ENCODE measurements at places on chromosomes 12 and 14. TPM values are rescaled to one million over a fixed set of nuclear protein-coding genes. Genes with fewer than 3 reads are reported as not detected.

DNA sequence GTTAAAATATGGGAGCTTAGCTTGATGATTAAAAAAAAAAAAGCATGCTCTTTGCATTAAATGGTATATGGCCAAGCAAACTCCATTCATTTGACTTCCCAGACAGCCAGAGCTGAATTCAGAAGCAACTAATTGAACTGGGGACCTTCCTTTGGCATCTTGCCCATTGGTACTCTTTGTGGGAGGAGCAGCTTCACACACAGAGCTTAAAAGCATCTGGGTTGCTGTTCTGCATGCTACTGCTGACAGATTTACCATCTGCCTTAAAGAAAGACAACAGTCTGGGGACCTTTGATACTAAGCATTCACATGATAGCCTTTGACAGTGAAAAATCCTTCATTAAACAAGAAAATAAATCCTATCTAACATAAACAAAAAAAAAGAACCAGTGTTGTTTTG, 977.9 kb downstream of the TMTC2 start:
- no peak for DNase-seq

- no peak for DNase-seq
Observed at GRCh38 chr12:107513636-107514400, 171.8 kb upstream of the PWP1 start.

DNA sequence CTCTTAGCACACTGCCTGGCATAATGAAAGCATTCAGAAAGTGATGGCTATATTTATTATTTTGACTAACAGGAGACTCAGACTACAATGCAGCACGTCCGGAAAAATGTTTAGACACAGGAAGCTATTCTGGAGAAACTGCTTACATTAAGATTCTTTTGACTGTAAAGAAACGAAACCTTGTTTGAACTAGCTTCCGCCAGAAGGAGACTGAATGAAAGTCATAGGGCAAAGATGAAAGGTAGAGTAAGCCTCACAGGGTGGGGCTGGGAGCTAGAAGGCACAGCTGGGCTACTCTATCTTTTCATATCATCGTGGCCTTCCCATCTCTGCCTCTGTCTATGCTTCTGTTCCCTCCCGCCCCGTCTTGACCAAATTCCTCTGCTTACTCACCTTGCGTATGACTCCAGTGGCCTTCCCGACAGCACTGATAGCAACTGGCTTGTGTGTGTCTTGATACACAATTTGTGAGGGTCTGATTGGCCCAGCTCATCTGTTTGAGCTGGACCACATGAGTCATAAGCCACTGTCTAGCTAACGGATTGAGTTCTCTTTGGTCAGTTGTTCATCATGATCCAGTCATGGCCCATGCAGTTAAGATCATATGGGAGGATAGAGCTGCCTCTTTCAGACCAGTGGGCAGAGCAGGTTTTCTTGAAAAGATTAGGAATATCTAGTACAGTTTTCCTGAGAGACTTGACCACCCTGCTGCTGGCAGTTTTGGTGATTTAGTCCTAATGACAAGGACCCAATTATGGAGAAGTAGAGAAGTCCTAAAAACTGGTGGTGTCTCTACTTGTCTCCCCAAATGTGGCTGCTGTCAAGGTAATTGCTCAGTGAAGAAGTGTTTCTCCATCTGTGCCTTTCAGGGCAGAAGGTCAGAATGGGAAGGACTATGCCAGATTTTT, 151.5 kb upstream of the SLC38A2 start:
- DNase-seq, result no peak

DNA sequence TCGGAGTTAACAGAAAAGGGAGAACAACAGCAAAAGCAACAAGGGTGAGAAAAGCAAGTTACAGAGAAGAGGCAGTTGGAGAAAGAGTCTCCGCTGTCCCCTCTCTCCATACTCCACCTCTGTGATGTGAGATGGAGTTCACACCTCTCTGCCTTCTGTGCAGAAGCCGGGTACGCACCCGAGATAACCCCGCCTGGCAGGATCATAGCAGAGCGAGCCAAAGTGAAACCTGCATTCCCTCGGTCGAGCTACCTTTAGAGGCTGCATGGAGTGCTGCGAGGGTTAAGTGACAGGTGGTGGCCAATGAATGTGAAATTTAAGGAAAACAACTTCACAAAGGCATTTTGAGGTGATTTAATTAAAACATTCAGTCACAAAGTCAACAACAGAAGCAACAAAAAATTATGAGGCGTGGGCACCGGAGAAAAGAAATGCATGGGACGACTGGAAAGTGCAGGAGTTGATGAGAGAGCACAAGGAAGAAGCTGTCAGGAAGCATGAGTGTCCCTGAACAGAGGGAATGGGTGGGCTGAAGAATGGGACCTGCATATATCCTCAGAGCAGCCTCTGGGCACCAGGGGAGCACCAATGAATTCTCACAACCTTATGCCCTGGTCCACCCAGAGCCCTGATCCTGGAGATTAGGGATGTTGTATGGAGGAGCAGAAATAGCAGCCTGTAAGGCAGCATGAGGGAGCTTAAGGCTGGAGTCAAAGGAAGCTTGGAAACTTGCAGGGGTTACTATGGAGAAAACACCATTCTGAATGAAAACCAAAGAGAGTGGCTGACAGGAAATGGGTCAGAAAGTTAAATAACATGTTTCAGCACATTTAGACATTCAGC, 208.3 kb downstream of the EMP1 start:
- no peak for DNase-seq

- no peak for DNase-seq
Observed at GRCh38 chr12:9049520-9050133, 60.3 kb downstream of the KLRG1 start.

DNA sequence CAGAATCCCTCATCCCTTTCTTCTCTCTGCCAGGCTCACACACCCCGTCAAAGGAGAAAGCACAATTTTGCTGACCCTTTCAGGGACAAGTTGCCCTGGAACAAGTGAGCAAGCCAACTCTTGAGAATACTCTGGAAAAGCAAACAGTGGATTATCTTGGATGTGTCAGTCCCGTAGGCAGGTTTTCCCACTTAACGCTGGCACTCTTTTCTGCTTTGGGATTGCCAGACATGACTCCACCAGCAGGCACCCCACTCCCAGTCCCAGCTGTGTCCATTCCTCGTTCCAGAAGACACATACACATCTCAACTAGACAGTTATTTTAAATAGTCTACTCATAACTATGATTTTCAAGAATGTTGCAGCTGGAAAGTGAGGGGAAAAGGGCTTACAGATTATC, 145.5 kb upstream of the CDKN3 start:
- no peak for DNase-seq

- DNase-seq, result peak; percentile 18
Observed at GRCh38 chr14:64293976-64294671, at the start of gene ESR2. ESR2 (minus strand) TSS chr14:64294371; CDS start chr14:64282985, 11,386 bp downstream.

DNA sequence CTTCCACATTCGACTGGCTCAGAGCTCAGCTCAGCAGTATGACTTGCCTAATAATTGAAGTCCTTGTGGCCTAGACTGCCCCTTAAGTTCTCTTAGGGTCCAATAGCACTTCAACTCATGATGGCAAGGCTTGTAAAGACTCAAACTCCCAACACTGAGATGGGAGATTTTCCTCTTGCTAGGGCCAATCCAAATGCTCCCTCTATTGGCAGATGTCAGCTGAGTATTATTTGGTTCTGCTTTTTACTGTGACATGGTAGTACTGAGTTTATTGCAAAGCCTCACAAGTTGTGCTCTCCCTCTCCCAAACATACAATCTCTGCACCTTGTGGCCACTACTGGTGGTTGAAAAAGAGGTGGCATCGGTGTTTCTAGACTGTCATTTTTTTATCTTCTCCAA, 164.2 kb downstream of the ALG10 start:
- DNase-seq, result no peak

- no peak for DNase-seq
Observed at GRCh38 chr14:80951491-80951890, 3.9 kb upstream of the TSHR start.

Gene KRT71
- not detected for total RNA-seq

Gene EPYC
- not detected for total RNA-seq

Gene GDF3
- not detected for total RNA-seq

Gene KRT79
- not detected for total RNA-seq
